ENCODE measurements at places on chromosomes 5 and 9.

DNA sequence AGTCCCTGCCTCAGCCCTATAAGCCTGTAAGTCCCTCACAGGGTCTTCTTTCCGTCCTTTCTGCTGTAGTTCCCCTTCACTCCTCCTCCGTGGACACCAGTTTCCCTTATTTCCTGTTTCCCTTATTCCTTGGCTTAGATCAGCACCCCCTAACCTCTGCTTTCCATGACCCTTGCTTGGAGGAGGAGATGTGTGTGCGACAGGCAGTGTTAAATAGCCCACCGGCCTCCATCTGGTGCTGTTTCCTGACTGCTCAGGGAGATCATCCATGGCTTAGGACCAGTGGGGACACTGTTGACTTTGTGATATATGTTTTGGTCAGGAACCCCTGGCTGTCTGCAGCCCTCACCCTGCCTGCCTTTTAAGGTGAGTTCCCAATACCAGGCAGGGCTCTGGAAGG is 34.1 kb upstream of the PSD2 start:
- DNase-seq, result no peak

GRCh38 chr9:135394131-135394530 is 85.5 kb upstream of the PPP1R26 start:
- no peak for DNase-seq

DNA sequence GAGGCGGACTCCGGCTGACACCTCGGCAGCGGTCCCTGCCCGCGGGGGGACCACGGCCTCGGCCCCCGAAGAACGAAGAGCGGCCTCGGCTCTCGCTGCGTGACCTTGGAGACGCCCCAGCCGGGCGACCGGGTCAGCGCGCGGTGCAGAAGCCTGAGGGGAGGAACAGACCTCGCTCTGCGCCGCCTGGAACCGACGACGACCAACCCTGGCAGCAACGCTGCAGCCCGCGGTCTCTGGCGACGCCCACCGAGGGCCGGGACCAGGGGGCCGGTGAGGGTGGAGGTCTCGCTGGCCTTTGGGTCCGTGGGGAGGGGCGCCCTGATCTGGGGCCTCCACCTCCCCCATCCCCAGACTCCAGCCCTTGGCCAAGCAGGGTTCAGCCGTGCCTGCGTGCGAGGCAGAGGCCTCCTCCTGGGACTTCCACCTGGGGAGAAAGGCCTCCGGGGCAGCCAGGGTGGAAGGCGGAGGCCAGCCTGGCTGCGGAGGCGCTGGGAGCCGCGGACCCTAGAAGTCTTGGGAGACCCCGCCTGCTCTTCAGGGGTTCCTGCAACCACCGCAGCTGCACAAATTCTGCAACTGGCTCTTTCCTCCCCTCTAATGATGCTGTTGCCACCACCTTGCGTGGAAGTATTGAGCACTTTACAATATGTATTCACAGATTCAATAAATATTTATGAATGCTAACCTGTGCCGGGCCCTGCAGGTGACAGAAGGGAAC is 44.3 kb upstream of the SLC12A7 start:
- DNase-seq, result no peak

DNA sequence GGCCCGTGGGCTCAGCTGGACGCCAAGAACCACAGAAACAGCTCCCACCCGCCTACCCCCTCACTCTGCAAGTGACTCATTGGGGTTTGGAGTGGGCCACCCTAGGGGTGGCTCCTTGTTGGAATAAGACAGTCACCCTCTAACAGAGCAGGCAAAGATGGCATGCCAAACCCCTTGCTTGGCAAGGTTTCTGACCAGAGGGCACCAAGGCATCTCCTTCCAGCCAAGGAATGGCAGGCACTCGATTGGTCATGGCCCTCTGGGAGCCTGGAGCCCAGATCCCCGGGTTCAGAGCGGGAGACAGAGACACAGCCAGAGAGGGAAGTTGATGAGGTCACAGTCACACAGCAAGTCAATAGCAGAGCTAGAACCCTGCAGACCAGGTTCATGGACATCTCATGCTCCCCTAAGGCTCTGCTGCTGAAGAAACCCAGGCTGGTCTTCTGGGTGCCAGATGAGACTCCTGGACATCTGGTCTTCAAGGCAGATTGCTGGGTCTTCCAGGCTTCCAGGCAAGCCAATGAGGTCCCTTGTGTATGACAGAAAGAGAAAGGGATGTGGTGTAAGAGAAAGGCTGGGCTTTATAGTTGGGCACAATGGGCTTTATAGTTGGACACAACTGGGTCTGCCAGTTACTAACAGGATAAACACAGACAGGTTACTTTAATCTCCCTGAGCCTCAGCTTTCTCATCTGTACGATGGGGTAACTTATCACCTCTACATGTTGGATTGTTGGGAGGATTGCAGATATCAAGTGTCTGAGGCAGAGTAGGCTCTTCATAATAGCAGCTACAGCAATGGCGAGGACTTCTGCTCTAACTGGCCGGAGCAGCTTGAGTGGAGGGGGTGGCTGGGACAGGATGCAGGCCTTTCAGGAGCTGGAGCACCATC is 23.3 kb upstream of the KIF12 start:
- no peak for DNase-seq

- no peak for DNase-seq
Measured at GRCh38 chr9:107492381-107492970, 2.9 kb upstream of the KLF4 start.

Data from non-pigmented ciliary epithelial cell (primary cell).